MG63 (cell line): ENCODE measurements at places on chromosomes 11 and 22.

GRCh38 chr11:70579316-70579955 is 181.1 kb downstream of the CTTN start:
- DNase-seq: no peak

GRCh38 chr11:117061256-117061655 is 37.0 kb downstream of the SIK3 start:
- no peak for DNase-seq

- DNase-seq: no peak
These were observed 2.7 kb upstream of the SCUBE1 start for GRCh38 chr22:43345761-43346301.

DNA sequence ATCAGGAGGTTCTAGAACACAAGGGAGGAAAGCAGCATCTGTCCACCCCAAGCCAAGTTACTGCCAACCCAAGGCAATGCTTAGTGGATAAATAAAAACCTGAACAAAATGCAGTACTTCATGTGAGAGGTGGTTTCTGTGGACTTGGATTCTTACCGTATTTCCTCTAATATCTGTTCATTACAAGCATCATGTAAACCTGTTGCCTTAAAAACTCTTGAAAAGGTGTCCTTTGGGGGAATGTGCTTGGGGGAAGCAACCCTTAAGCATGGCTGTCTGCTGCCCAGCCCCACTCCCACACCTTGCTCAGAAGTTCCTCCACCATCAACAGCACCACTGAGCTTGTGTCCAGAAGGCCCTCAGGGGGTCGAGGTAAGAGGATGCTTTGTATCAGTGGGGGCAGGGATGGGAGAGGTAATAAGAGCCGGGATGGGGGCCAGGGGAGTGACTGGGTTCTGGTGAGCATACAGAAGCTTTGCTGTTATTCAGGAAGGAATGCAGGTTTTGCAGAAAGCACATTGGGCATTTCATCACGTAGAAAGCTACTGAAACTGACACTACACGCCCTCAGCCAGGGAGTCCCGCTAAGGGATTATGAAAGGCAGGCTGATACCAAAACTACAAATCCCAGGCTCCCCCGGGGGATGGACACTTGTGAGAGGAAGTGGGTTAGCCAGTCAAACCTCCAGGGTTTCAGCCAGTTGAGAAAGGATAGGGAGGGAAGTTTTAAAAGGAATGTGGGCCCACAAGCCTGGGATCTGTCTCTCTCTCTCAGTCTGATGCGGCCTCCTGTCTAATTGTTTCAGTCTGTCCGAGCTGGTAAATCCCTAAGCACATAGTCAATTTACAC is 52.0 kb downstream of the KCNJ1 start:
- DNase-seq: peak; percentile 31

- peak; percentile 53 for DNase-seq
These were observed 5.7 kb upstream of the INTS4 start for GRCh38 chr11:78000193-78000592.

- no peak for DNase-seq
These were observed 4.5 kb downstream of the IL18 start for GRCh38 chr11:112159098-112160065.

DNA sequence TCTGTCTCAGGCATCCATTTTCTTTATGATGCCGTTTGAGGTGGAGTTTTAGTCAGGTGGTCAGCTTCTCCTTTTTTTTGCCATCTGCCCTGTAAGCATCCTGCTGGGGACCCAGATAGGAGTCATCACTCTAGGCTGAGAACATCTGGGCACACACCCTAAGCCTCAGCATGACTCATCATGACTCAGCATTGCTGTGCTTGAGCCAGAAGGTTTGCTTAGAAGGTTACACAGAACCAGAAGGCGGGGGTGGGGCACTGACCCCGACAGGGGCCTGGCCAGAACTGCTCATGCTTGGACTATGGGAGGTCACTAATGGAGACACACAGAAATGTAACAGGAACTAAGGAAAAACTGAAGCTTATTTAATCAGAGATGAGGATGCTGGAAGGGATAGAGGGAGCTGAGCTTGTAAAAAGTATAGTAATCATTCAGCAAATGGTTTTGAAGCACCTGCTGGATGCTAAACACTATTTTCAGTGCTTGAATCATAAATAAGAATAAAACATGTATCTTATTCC is 10.9 kb upstream of the HBE1 start:
- peak; percentile 97 for DNase-seq

- DNase-seq: no peak
These were observed 49.0 kb downstream of the SC5D start for GRCh38 chr11:121341609-121342008.

- DNase-seq: no peak
These were observed 8.7 kb downstream of the GLB1L2 start for GRCh38 chr11:134340354-134340964.

- no peak for DNase-seq
These were observed 61.5 kb upstream of the PITPNB start for GRCh38 chr22:27980424-27981148.

DNA sequence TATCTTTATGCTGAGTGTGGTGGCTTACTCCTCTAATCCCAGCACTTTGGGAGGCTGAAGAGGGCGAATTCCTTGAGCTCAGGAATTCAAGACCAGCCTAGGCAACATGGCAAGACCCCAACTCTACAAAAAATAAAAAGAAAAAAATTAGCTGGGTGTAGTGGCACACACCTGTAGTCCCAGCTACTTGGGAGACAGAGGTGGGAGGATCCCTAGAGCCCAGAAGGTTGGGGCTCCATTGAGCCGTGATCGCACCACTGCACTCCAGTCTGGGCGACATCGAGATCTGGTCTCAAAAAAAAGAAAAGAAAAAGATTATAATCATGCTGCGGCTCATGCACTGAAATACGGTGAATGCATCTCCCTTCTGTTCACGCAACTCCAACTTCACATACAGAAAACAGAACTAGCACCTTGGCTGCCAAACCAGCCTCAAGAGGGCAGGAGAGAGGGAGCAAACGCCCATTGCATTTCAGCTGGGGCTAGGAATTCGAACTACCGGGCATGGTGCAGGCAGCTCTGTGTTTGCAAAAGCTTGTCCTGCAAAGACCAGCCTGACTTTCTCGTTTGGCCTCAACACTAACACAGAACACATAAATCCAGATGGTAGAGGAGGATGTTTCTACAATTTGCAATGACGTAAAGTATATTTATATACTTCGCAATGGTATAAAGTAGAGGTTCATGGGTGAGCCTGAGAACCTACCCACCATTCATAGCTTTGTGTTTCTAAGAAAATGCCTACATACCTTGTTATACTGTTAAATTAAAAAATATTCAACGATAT is 6.3 kb upstream of the SYNGR1 start:
- peak; percentile 58 for DNase-seq

- DNase-seq: no peak
These were observed 9.8 kb downstream of the PDHX start for GRCh38 chr11:34926101-34926830.

DNA sequence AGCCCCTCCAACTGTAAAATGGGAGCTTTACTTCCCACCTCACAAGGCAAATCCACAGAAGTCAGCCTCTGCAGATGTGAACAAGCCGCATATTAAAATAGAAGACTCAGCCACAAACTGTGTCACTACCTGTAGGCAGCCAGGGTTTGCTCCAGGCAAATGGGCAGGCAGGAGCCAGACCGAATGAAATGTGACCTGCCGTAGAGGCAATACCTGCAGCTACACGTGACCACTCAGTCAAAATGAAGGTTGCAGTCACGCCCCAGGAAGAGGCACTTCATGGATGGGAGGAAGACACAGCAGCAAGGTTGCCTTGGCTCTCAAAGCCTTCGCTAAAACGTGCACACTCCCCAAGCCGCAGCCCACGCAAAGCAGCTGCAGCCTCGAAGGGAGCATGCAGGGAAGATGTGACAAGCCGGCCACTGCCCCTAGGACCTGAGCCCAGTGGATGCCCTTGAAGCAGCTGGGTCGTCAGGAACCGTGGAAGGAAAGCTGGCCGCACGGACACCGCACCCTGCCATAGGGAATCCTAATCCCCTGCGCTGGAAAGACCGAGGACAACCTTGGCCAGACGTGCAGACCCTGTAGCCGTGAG is 53.1 kb downstream of the SHANK2 start:
- DNase-seq: no peak

DNA sequence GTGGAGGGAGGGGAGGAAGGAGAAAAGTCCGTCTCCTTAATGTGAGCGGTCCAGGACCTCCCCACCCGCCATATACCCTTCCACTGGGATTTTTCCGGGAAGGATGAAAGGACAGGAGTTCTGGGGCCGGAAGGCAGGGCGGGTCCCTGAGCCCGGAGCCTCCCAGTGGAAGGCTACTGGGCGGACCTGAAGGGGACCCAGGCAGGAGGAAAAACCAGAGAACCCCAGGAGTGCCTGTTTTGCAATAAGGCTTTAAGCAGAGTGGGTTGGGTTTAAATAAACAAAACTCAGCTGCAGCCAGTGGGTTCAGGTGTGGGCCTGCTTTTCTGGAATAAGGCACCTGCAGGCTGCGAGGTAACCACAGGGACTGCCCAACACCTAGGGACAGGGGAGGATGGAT is 1.7 kb upstream of the CELSR1 start:
- DNase-seq: no peak

DNA sequence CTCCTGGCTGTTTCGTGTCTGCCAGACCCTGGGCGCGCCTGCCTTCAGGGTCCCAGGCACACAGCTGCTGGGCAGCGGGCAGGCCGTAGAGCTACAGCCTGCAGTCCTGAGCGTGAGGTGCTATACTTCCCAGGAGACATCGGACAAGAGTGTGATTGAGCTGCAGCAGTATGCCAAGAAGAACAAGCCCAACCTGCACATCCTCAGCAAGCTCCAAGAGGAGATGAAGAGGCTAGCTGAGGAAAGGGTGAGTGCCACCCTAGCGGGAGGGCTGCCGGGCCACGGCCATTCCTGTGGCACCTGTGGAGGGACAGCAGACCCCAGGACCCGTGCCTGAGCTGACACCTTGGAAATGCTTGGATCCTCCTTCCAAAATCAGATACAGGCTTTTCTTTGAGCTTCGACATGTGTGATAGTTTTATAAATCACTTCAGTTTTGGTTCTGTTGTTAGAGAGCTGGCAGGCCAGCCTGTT is 7.1 kb upstream of the RANBP1 start:
- no peak for DNase-seq

DNA sequence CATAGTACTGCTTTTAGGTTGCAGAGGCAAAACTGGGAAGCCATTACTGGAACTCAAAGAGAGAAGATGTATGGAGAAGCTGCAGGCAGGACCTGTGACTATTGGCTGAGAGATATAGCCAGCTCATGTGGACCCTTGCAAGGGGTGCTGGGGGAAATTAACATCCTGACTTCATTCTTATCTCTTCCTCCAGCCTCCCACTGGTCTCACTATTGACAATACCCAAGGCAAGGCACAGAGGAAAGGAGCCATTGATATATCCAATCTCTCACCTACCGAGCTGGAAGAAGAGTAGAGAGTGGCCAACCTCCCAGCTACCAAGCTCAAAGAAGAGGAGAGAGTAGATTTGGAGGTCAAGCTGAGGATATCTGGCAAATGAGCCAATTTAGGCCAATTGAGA is 36.8 kb upstream of the ZBED5 start:
- no peak for DNase-seq

- no peak for DNase-seq
These were observed 3.8 kb downstream of the RSPH14 start for GRCh38 chr22:23137905-23138561.

DNA sequence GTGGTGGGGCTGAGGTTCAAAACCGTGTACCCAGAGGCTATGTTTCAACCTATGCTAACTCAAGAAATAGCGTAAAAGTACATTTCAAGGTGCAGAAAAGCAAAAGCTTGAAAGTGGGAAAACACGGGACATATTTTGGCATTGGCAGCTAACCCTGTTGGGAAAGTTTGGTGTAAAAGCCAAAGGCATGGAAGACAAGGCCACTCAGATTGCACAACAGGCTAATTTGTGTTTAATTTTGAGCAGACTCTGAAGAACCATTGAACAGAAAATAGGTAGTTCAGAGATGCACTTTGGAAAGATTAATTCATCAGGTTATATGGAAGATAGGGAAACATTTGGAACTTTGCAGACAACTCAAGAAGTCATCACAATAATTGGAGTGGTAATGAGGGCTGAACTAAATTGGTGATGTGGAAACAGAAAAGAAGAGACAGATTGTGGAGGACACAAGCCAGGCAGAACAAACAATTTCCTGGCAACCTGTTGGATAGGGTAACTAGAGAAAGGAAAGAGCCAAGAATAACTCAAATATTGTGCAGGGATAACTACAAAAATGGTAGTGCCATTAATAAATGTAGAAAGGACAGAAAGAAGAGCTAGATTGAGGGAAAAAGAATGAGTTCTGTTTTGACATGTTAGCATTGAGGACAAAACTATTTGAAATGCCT is 140.5 kb upstream of the PGR start:
- DNase-seq: no peak

- DNase-seq: no peak
These were observed 58.7 kb downstream of the DENND5A start for GRCh38 chr11:9206496-9206895.

DNA sequence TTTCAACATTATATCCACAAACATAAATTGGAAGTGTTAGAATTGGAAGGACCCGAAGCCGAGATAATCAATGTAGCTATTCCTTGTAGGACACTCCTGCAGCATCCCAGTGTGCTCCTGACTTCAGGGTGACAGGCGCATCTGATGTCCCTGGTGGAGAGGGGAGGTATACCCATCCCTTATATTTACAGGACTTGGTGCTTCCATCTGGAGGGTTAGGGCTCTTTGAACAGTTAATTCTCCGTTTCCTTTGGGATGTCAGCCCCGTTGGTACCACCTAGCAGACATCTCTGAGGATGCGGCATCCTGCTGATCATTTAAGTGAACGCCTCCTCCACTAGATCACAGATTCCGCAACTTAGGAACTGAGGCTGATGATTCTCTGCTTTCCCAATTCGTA is 451.3 kb downstream of the OPCML start:
- DNase-seq: no peak

- no peak for DNase-seq
These were observed 149.3 kb upstream of the B3GAT1 start for GRCh38 chr11:134561331-134561720.

GRCh38 chr11:104907521-104908185 is 9.4 kb upstream of the CASP12 start:
- DNase-seq: no peak

GRCh38 chr11:65426839-65427690 is 4.5 kb downstream of the NEAT1 start:
- DNase-seq: peak; percentile 59

- no peak for DNase-seq
These were observed 9.0 kb upstream of the RASD2 start for GRCh38 chr22:35531676-35532075.

DNA sequence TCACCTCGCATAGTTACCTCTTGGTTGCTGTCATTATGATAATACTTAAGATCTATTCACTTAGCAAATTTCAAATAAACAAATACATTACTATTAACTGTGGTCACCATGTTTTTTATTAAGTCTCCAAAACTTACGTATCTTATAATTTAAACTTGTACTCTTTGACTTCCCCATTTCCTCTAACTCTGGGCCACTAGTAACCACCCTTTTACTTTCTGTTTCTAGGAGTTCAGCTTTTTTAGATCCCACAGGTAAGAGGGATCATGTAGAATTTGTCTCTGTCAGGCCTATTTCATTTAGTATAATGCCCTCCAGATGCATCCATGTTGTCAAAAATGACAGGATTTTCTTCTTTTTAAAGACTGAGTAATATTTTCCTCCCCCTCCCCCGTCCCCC is 212.4 kb upstream of the C11orf87 start:
- DNase-seq: no peak
